ENCODE measurements at places on chromosomes 4 and X.

DNA sequence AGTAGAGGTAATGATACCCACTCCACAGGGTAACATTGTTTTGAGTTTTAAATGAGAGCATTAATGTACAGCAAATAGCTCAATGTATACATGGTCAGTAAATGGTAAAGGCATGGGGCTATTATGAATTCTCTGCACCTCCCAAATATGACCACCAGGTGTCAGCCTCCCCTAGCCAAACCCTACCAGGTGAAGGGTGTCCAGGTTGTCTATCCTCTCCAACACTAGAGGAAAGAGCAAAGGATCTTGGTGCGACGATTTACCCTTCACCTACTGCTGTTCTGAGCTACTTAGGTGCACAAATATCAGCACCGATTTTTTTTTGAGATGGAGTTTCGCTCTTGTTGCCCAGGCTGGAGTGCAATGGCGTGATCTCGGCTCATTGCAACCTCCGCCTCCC is 26.5 kb upstream of the XIAP start:
- peak; percentile 40 for DNase-seq

GRCh38 chrX:46957297-46957696 is 45.1 kb downstream of the JADE3 start:
- peak; percentile 5 for DNase-seq

DNA sequence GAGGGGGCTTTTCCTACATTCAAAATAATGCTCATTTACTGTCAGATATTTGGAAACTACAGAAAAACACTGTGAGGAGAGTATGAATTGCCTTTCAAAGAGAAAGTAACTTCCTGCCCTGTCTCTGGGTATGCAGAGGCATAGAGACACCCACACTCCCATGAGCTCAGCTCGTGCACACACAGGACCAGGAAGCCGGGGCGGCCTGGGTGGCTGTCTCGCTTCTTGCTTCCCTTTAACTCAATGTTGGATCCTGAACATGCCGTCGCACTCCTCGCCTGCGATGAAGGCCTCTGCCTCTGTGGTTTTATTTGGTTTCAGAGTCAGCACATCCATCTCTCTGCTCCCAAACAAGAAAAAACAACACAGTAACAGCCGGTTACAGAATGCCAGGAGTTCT is 40.1 kb upstream of the GPR78 start:
- DNase-seq, result no peak

DNA sequence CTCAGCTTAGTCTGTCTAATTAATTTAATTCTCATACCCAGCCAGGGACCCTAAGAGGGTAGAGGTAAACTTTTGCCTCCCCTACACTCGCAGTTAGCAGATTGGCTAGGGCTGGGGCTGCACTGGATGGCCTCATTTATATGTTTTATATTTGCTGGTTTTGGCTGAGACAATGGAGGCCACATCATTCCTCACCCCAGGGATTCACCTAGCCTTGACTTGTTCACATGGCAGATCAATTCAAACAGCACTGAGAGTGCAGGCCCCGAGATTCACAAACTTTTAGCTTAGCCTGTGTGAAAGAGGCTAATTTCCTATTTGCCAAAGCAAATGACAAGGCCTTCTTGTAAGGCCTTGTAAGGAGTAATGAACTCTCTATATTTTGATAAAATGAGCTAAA is 844.4 kb downstream of the ARAP2 start:
- DNase-seq, result no peak

GRCh38 chr4:15897577-15897976 is 41.0 kb downstream of the FGFBP1 start:
- DNase-seq, result no peak

DNA sequence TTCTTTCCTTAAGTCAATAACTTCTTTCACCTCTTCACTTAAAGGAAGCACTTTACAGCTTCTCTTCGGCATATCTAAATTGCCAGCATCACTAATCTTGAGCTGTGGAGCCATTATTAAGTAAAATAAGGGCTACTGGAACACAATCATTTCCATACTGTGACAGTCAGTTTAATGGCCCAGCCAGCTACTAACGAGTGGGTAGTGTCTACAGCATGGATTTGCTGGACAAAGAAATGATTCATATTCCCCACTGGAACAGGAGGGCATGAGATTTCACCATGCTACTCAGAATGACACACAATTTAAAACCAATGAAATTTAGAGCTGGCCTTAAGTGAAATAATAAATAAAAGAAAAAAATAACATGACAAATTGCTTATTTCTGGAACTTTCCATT is 72.1 kb downstream of the DDIT4L start:
- DNase-seq, result no peak

- no peak for DNase-seq
Measured at GRCh38 chr4:150368667-150369066, 213.3 kb upstream of the MAB21L2 start.

DNA sequence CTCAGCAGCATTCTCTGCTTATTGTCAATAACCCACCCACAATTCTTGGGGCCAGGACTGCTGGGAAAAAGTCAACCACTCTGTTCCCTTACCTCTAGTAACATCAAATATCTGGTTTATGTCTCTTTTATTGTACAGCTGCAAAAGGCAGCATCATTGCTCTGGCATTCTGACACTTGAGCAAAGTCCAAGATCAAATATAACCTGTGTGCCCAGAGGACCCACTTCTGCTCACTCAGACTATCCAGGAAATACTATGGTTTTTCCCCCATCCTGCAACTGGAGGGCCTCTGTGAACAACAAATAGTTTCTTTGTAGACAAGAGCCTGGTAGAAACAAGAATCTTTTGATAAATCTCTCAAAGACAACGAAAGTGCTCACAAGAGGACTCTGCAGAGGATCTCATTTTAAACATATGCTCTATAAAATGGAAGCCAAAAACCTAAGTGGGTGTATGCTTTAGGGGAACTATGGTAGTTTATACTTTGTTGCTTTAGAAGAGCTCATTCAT is 154.7 kb downstream of the RAB28 start:
- DNase-seq, result no peak

- peak; percentile 41 for DNase-seq
Measured at GRCh38 chr4:171813526-171814250, 484 bp downstream of the GALNTL6 start.

DNA sequence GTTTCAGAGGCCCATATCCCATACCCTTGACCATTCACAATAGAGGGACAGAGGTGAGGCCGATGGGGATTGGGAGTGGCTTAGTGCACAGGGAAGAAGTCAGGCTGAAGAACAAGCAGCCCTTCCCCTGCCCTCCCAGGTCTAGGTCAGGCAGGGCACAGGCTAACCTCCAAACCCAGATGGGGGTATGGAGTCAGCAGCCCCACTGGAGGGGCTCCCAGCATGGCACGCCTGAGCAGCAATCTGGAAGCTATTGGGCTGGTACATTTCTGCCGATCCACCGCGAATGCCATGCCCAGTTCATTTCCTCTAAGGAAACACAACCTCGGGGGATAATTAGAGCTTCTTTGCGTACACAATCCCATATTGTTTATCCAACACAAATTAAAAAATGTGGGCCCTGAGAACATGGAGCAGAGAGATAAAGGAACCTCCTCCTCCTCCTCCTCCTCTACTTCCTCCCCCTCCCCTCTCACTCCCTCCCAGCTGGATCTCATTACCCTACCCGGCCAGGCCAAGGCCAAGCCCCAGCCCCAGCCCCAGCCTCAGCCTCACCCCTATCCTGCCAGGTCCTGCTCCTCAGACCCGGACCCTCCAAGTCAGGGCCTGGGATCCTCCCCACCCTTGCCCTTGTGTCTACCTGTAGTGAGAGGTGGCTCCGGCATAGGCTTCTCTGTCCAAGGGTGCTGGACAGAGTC is 83.0 kb downstream of the PJA1 start:
- DNase-seq, result no peak

GRCh38 chr4:6391186-6391851 is 81.1 kb downstream of the PPP2R2C start:
- DNase-seq, result no peak

Data from fibroblast of skin of right quadriceps (primary cell).